ENCODE measurements at places on chromosomes 2 and 18.

DNA sequence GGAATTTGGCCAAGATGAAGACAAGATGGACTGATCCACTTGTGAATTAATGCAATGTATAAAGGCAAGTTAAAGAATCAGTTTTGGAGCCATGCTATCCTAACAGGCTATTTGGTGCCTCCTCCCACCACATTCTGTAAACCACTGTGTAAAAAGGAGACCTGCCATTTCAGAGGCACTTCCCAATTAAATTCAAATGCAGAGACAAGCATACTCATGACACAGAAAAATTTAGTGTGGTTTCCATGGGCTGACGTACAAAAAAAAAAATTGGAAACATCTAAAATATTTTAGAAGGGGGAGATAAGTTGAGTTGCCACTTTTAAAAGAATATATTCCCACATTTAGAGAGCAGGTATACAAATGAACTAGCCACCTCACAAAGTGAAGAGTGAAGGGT, 112.1 kb downstream of the TCF4 start:
- DNase-seq, result no peak

DNA sequence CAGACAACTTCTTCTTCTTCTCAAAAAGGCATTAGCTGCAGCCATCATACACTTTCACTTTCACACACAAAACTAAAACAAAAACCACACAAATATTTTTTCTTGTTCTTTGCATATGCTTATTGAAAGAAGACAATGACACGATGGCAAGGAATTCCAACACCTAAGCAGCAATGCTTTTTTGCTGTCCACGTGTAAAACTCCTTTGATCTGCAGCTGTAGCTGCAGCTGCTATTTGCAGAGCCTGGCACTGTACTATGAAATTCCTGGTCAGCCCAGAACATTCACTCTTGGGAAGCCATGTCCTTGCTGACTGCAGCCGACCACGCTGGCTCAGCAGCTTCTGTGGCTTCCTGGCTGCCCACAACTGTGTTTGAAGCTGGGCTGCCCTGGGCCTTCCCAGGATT, 316.2 kb downstream of the CDH2 start:
- no peak for DNase-seq

- no peak for DNase-seq
Observed at GRCh38 chr2:222950638-222951285, 89.9 kb downstream of the ACSL3 start.

DNA sequence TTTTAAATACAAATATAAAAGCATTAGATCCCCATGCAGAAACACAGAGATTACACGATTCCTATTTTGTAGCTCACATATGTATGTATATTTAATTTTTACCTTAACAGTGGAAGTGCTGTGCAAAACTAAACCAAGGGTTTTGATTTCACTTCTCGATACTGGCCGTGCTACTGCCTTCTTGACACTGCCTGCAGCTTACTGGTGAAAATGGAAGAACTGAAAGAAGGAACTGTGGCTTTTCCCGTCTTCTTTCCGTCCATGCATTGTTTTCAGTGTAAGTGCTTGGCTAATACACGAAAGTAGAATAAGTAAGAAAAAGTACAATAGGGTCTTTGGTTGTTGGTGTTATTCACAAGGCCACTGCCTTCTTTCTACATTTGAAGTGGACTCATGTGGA, 129.5 kb downstream of the NDUFA10 start:
- no peak for DNase-seq

DNA sequence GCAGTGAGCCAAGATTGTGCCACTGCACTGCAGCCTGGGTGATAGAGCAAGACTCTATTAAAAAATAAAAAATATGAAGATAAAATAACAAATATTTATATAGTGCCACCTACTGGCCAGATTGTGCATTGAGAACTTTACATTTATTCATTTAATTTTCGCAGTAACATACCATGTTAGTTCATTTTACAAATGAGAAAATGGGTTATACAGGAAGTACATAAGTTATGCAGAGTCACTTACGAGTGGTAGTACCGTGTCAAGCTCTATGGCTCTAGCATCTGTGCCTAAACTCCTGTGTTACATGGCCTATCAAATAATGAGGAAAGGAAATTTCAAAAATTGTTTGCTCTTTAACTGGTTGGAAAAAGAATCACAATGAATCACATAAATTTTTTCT, 27.9 kb downstream of the RIF1 start:
- no peak for DNase-seq

GRCh38 chr2:150809103-150809502, 321.6 kb upstream of the RND3 start:
- DNase-seq, result no peak

GRCh38 chr18:3839581-3839981, 389.6 kb downstream of the TGIF1 start:
- no peak for DNase-seq

GRCh38 chr18:24922491-24922890, 429.5 kb downstream of the ZNF521 start:
- DNase-seq, result no peak

DNA sequence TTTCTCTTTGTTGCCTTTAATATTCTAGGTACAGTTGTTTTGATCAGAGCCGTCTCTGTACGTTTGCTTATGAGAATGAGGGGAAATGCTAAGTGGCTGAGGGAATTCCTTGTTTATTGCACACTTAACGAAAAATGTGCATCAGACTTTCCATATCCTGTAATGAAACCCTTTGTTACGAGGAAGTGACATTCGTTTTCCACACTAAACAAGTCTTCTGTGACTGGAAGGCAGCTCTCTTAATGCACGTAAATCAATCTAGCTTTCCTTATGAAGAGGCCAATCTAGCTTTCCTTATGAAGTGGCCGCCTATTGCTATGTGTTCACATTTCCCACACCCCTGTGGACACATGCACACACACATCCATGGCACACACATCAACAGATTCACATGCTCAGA, 186.2 kb downstream of the SNTG2 start:
- no peak for DNase-seq

DNA sequence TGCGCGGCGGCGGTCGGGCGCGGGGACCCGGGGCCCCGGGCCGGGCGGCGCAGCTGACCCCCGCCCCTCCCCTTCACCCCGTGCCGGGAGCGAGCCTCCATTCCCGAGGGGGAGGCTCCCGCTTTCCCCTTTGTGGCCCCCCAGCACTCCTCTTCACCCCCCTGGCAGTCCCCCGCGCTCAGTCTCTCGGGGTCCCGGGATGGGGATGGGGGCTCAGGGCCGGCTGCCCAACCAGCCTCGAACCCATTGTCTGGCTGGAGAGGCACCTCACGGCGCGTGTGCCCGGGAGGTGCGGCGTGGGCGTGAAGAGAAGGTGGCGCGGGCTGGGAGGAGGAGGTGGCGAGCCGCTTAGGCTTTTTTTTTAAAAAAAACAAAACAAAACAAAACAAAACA, 748 bp downstream of the FMNL2 start:
- no peak for DNase-seq

DNA sequence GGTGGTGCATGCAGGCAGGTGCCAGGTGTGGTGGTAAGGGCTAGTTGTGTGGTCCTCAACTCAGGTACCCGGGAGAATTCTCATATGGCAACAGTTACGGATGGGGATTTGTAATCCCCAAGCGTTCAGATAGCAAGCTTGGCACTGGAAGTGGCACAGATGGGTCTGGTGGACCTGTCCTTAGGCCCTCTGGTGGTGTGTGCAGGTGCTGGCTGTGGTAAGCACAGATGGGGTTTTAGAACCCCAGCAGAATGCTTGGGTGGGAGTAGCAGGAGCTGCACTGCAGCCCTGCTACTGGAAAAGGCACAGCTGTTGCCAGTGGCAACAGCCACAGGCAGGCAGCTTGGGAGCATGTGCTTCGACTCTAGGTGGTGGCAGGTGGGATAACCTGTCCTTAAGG, 948.2 kb upstream of the FAM98A start:
- no peak for DNase-seq
